ENCODE measurements at places on chromosomes 2 and 18. TPM values are rescaled to one million over a fixed set of nuclear protein-coding genes. Genes with fewer than 3 reads are reported as not detected.

SP140L gene
- total RNA-seq: 55.7 TPM

CD8B2 gene
- total RNA-seq: not detected

AMER3 gene
- total RNA-seq: not detected

CCDC150 gene
- 13.6 TPM for total RNA-seq

DSG1 gene
- total RNA-seq: not detected

ASXL3 gene
- total RNA-seq: not detected

TOGARAM2 gene
- 4.0 TPM for total RNA-seq

TUBB8B gene
- not detected for total RNA-seq

CDK5R2 gene
- not detected for total RNA-seq

All from activated T-helper 2 cell treated with anti-CD3 and anti-CD28 coated beads, Interferon-gamma antibody, Interleukin-2, Interleukin-4, amounts not matched to agents 10 μg/mL and 5 μg/mL and 100 μg/mL, durations not matched to agents 14 hours and 24 hours and 36 hours (primary cell).